ENCODE measurements at places on chromosomes 5 and 9. TPM values are rescaled to one million over a fixed set of nuclear protein-coding genes. Genes with fewer than 3 reads are reported as not detected.

- no peaks in the 10 kb centered on the region for H3K36me3 ChIP-seq
- no peak for DNase-seq
- H3K4me1 ChIP-seq = no peaks in the 10 kb centered on the region
- H3K27ac ChIP-seq = no peak overlapping the region
- H3K4me3 ChIP-seq = no peak overlapping the region
These were observed 61.8 kb downstream of the SPATA31C2 start for GRCh38 chr9:88076286-88077070.

DNA sequence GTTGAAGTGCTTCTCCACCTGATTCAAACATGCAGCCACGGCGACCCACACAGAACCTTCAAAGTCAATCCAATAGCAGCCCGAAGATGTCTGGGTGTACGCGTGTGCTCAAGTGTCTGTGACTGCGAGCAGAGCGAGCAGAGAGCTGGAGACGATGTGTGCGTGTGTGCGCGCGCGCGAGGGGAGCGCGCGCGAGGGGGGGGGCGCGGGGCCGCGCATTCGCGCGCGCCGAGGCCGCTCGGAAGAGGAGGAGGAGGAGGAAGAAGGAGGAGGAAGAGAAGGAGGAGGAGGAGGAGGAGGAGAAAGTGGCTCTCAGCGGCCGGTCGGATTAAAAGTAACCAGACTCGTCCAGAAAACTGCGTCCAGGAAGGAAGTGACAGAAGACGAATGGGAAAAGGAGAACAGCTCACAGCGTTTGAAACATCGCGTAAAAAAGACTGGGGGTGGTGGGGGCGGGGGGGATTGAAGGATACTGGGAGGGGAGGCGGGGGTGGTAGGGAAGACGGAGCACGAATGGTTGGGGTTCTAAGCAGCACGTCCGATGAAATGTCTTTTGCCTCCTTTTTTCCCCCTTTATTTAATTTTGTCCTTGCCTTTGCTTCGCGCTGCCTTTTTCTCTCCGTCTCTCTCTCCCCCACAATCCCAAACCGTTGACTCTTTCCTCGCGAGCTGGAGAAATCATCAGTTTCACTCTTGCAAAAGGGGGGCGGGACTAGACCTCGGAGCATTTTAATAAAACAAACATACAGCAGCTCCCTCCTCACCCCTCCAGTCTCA is at the start of gene MEF2C:
MEF2C (minus strand) TSS at position 126 of the 777 bp plus-strand sequence. CDS start 59,396 bp downstream, outside the sequence.
- no peaks in the 10 kb centered on the region for H3K27me3 ChIP-seq
- no peaks in the 10 kb centered on the region for H3K36me3 ChIP-seq
- H3K27ac ChIP-seq = peak within 1 kb of the TSS; percentile 91

DNA sequence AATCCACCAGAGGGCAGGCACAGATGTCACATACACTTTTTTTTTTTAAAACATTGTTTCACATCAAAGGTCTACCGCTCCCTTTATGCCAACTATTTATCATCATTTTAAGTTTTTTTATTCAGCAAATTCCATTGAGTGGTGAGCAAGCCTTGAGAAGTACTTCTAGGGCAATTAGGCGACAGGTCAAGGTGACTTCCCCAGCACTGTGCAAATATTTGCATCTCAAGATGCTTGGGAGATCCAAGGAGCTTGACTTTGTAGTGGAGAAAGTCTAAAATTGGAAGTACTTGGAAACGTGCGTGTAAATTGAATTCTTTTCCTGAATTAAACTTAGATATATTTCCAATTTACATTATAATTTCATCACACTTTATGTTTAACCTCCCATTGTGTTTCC is 211.1 kb downstream of the ICE1 start:
- H3K27me3 ChIP-seq = no peaks in the 10 kb centered on the region
- no peaks in the 10 kb centered on the region for H3K36me3 ChIP-seq
- no peaks in the 10 kb centered on the region for H3K4me1 ChIP-seq
- H3K27ac ChIP-seq = no peak overlapping the region
- DNase-seq = no peak

DNA sequence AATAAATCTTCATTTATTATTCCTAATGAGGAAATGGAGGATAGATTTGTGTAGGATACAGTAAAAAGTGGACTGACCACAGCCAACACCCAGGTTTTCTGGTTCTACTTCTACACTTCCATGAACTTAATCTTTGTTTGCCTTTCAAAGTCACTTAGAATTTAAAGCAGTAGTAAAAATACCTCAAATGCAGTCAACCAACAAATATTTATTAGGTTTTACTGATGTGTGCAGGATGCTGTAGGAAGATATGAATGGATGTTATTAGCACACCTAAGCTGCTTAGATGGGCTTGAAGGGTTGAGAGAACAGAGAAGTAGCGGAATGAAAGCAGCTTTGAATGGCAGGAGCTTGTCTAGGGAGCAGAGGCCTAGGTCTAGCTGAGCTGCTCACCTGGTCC is 201.1 kb downstream of the PALM2AKAP2 start:
- no peak overlapping the region for H3K27ac ChIP-seq
- no peaks in the 10 kb centered on the region for H3K27me3 ChIP-seq
- H3K4me3 ChIP-seq = no peak overlapping the region
- no peaks in the 10 kb centered on the region for H3K36me3 ChIP-seq
- H3K4me1 ChIP-seq = no peaks in the 10 kb centered on the region
- DNase-seq = no peak

DNA sequence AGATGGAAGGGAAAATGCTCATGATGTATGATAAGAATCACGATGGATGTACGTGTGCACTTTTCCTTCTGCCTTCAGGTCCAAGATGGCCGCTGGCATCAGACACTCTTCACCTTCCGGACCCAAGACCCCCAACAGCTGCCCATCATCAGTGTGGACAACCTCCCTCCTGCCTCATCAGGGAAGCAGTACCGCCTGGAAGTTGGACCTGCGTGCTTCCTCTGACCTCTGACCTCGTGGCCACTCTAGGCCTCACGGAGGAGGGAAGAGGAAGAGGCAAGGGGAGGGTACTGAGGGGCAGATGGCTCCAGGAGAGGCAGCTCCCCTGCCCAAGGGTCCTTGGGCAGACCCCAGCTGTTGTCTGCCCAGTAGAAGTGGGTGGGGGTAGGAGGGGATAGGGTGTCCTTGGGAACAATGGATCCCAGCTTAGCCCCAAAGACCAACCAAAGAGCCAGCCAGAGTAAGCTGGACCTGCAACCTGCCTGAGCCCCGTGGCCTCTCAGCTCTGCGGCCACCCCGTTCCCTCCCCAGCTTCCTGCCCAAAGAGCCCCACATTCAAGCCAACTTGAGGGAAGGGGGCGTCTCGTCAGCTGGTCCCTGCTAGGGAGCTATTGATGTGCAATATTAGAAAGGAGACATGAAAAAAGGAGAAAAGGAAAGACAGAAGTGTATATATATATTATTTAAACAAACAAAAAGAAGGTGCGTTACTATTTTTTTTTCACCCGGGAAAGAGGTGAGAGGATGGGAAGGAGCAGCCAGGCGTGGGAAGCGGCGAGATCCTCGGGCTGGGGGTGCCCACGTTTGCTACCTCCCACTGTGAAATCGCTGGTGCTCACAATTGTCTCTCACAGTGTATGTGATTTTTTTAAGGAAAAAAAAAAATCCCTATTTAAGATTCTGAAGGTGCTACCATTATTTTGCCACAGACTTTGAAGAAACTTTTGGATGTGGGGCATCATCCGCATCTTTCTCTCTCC is 12.1 kb upstream of the ORM1 start:
- H3K27me3 ChIP-seq = no peaks in the 10 kb centered on the region
- no peak overlapping the region for H3K27ac ChIP-seq
- H3K4me3 ChIP-seq = no peak overlapping the region
- DNase-seq = no peak

DNA sequence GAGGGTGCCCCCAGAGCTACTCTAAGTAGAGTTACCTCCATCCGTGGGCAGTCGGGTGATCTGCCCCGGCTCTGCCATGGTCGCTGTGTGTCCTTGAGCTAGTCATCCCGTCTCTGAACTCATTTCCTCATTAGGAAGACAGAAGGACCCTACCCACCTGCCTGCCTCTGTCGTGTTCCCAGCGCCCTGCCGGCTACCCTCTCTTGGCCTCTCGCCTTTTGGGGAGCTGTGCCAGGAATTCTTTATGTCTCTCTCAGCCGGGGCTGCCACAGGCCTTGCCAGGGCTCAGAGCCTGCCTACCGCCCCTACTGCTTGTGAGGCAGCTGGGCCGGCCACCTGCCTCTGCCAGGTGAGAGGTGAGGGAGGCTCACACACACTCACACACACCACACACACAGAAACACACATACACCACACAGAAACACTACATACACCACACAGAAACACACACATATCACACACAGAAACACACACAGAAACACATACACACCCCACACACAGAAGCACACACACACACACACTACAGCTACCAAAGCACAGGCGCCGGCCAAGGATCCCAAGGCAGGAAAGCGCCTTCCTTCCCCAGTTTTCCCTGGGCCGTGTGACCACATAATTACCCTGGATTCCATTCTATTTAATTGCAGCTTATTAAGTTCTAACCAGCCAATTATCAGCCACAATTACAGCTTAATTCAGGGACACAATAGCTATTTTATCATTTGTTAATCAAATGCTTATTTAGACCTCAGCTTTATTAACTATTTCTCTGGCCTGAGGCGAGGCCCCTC is 41.7 kb downstream of the UNC5A start:
- H3K27ac ChIP-seq = no peak overlapping the region
- no peak for DNase-seq
- no peaks in the 10 kb centered on the region for H3K36me3 ChIP-seq
- peaks cover 3% of the 10 kb centered on the region for H3K4me1 ChIP-seq
- H3K27me3 ChIP-seq = no peaks in the 10 kb centered on the region
- H3K4me3 ChIP-seq = no peak overlapping the region

GRCh38 chr9:112439171-112439570 is 47.5 kb upstream of the KIAA1958 start:
- no peaks in the 10 kb centered on the region for H3K27me3 ChIP-seq
- H3K27ac ChIP-seq = no peak overlapping the region
- DNase-seq = no peak

PPP3R2 gene
- not detected for total RNA-seq

All from Karpas-422 (cell line).